ENCODE measurements at places on chromosomes 12 and 14.

DNA sequence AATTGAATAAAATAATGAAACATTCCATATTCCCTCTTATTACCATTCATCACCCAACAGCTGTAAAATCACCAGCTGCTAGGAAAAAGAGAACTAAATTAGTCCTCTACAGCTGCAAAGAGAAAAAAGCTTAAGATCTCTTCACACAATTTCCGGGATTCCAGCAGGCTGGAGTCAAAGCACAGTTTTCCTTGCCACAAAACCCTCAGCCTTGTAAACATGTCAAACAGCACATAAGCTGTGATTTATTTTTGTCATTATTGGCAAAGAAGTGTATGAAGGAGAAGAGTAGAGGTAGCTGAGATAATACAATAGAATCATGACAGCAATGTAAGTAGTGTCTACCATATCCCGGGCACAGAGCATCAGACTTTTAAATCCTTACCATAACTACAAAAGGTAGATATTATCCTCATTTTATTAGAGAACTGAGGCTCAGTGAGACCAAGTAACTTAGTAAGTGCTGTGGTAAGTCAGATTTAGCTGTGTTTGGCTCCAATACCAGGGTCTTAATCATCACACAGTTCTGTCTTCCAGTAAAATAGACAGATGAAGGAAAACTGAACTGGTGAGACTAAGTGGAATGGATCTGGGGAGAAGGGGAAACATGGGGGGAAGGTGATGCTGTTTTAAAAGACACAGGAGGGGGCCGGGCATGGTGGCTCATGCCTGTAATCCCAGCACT lies 57.3 kb downstream of the NTN4 start:
- DNase-seq, result no peak

DNA sequence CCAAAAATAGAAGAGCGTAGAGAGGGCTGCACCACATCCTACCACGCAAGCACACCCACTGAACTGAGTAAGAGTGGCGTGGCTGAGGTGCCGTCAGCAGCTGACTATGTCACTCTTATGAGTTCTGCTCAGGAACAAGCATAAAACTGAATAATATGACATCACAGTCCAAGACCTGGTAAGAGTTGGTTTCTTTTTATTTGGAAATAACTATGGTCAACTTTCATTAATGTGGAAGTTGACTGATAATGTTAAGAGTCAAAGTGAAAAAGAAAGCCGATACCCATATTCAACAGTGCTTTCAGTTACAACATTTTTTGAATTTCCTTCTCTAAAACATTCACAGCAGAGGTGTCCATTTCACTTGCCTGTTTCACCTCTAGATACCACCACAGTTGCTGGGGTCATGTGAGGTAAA lies 44.6 kb downstream of the GNS start:
- DNase-seq, result no peak

- no peak for DNase-seq
Observed at GRCh38 chr14:24904533-24904932, 145.4 kb downstream of the STXBP6 start.

DNA sequence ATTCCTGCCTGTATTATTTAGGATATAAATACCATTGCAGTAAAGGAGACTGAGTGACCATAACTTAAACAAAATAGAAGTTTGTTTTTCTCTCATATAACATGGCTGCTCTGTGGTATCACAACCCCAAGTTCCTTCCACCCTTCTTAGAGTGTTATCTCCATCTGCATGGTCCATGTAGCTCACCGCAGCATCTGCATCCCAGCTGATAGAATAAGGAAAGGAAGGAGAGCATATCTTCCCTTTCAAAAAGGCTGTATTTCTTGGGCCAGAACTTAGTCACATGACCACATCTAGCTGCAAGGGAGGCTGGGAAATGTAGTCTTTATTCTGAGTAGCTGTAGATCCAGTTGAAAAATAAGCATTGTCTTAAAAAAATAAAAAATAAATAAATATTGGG lies 184.8 kb upstream of the NUDT4 start:
- no peak for DNase-seq

DNA sequence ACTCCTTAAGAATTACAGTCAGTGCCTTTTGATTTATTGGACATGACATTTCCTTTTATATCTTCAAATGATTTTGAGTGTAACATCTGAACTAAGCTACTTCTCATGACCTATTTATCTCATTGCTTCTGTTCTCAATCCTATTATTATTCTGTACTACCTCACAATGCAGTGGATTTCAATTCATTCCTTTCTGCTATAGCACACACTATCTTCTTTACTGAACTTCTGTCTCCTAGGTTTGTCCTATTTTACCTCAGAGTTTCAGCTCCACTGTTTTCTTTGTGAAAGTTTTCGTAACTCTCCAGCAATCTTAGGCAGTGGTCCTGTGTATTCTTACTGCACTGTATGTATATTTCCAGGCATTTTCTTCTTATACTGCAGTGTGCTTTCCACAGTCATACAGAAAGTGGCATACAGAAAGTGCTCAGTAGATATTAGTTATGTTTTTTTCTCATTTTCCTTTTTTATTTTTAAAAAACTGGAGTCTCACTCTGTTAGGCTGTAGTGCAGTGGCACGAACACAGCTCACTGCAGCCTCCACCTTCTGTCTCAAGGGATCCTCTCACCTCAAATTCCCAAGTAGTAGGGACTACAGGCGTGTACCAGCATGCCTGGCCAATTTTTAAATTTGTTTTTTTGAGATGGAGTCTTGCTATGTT lies 368.6 kb upstream of the RGS6 start:
- DNase-seq, result no peak

DNA sequence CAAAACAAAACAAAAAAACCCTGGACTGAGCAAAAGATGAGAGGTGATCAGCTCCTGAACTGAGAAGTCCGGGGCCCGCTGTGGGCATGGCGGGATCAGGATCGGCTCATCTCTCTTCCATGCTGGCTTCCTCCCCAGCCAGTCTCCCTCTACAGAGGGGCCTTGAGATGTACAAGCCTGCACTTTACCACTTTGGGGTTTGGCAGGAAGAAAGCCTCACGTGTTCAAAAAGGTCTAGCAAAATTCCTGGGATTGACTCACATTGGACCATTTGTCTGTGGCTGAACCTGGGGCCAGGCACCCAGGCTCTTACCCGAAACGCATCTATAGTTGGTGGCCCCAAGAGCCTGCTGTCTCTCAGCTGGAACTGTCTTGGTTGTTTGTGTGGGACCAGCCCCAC lies 89.0 kb downstream of the SLC24A4 start:
- DNase-seq, result no peak

GRCh38 chr14:99687284-99688209 lies 3.4 kb downstream of the CYP46A1 start:
- no peak for DNase-seq

GRCh38 chr14:68051146-68051545 lies 231.6 kb downstream of the RAD51B start:
- DNase-seq, result no peak

GRCh38 chr12:64609536-64610078 lies 688 bp upstream of the RASSF3 start:
- no peak for DNase-seq

GRCh38 chr14:36303960-36304359 lies 16.5 kb downstream of the MBIP start:
- no peak for DNase-seq

- DNase-seq, result no peak
Observed at GRCh38 chr12:130703733-130704375, 12.2 kb downstream of the RIMBP2 start.

- no peak for DNase-seq
Observed at GRCh38 chr12:69243099-69244084, 4.0 kb downstream of the CPSF6 start.

- DNase-seq, result peak; percentile 92
Observed at GRCh38 chr14:105351920-105352851, 37.6 kb downstream of the PACS2 start.

- no peak for DNase-seq
Observed at GRCh38 chr14:51285120-51285519, 45.1 kb downstream of the TMX1 start.

- no peak for DNase-seq
Observed at GRCh38 chr14:89331398-89331797, 85.6 kb downstream of the FOXN3 start.

DNA sequence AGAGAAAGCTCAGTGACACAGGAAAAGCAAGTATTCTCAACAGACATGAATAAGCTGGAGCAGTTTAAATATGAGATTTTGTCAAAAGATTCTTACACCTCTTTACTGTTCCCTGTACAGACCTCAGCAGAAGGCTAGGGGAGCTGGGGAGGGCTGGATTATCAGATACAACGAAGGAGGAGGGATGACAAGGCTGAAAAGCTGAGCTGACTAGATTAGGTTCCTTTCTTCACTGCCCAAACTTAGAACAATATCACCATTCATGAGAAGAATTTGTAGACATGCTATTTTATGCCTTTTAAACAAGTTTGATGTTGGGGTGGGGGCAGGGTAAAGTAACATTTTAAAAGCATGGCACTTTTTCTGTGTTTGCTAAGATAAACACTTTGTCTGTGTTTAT lies 611.1 kb downstream of the AACS start:
- no peak for DNase-seq

DNA sequence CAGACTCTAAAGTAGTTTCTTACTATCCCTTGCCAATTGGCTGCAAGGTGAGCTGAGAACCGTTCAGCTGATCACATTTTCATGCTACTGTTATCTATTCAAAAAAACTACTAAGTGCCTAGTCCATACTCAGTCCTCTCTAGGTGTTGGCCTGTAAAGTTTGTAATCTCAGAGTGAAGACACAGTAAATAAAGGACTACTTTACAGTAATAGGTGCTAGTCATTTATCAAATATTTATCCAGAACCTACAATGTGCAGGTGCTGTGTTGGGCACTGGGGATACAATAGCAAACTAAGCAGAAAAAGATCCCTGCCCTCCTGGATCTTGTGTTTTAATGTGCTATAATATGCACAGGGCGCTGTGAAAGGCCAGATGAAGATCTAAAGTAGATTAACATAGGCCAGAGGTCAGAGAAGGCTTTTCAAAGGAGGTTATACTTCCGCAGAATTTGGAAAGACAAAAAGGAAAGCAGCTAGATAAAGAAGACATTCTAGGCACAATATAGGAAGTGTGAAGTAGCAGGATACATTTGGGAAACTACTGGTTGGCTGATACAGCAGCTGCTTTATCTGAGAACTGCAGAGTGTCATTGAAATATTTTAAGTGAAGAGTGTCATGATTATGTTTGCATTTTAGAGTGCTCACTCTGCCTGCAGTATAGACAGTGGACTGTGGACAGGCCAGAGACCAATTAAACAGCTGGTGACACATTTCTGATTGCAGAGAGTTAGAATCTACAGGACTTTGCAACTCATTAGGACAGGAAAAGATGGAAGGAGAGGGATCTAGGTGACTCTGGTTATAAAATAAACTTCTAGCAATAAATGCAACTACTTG lies 8.0 kb upstream of the ACTR10 start:
- no peak for DNase-seq

- no peak for DNase-seq
Observed at GRCh38 chr12:105555556-105556295, 225.2 kb downstream of the C12orf75 start.

DNA sequence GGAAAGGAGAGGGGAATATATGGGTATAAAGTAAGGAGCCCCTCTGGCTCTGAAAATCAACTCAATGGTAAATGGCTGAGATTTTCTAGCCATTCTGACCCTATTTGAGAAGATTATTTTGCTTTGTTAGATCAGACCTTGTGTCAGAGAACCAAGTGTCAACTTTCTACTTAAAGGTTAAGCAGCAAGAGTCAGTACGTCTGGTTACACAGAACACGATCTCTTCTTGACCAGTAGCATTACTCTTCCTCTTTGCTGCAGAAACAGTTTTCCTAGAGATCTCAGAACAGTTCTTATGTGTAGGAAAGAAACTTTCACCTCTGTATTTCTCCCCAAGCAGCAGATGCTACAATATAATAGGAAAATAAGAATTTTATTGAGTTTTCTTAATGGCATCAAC lies 47.4 kb upstream of the BTG1 start:
- DNase-seq, result no peak

Data from D721Med (cell line).